ENCODE measurements at places on chromosomes 1 and 21.

- no peak for DNase-seq
These were observed 21.2 kb upstream of the CLIC6 start for GRCh38 chr21:34647555-34647954.

- no peak for DNase-seq
These were observed 137.7 kb downstream of the SETD4 start for GRCh38 chr21:35922618-35923017.

DNA sequence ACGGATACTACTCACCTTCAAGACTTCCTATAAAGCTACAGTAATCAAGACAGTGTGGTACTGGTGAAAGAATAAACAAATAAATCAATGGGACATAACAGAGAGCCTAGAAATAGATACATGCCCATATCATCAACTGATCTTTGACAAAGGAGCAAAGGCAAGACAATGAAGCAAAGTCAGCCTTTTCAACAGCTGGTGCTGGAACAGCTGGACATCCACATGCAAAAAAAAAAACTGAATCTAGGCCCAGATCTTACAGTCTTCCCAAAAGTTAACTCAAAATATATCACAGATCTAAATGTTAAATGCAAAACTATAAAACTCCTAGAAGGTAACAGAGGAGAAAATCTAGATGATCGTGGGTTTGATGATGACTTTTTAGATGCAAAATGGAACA lies 170.3 kb downstream of the MIS18A start:
- DNase-seq, result no peak

DNA sequence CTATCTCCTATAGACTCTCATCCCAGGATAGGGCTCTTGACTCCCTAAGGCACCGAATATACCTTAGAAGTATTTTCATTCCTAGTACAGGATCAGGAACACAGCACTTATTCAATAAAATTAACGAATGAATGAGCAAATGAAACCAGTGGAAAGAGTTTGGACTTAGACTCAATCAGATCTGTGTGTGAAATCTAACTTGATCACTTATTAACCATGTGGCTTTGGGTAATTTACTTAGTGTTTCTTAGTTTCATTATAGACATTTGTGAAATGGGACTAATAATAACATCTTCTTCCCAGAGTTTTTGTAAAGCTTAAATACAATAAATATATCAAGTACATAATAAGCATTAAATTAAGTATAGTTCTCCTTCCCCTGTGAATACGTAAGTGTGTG lies 230.1 kb downstream of the ADGRL2 start:
- DNase-seq, result no peak

DNA sequence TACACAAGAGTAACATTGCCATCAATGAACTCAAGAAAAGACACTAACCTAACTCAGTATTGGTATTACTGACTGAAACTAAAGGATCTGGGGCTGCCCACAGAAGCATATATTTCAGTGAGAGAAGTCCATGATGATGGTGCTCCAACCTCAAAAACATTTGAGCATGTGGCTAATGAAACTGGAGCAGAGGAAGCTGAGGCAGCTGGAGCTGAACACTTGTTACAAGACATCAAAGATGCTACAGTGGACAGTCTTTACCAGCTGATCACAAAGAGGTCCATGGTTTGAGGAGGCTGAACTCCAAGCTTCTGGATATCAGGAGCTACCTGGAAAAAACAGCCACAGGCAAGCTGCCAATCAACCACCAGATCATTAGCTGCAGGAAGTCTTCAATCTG lies 42.2 kb upstream of the TTC39A start:
- DNase-seq, result no peak

DNA sequence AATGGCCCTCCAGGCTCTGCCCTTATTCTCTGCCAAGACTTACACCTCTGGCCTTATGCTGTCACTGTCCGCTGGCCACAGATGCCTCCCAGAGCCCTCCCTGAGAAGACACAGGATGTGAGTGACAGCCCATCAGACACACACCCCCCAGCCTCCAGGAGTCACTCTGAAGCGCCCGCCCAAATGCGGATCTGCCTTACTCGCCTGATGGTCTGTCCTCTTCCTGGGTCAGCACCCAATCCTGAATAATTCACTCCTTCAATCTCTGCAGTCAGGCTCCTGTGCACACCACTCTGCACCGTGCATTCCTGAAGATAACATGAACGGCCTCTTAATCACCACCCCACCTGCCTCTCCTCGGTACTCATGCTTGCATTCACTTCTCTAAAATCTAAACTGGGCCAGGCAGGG lies 14.7 kb downstream of the CLSTN1 start:
- no peak for DNase-seq

DNA sequence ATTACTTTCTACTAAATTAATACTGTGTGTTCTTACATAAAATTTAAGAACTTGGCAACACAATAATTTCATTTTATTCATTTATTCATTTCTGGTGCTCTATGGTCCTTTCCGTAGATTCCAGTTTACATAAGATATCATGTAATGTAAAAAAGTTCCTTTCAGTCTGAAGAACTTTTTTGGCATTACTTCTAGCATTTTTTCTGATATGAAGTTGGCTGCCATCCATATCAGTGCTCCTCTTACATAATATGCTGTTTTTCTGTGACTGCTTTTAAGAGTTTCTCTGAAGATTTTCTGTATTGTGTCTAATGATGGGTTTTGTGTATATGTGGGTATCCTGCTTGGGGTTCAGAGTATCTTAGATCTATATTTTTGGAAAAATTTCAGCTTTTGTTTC lies 34.8 kb downstream of the LIN9 start:
- DNase-seq, result peak; percentile 44

GRCh38 chr1:153355445-153356071 lies 2.1 kb upstream of the S100A9 start:
- DNase-seq, result peak; percentile 46

DNA sequence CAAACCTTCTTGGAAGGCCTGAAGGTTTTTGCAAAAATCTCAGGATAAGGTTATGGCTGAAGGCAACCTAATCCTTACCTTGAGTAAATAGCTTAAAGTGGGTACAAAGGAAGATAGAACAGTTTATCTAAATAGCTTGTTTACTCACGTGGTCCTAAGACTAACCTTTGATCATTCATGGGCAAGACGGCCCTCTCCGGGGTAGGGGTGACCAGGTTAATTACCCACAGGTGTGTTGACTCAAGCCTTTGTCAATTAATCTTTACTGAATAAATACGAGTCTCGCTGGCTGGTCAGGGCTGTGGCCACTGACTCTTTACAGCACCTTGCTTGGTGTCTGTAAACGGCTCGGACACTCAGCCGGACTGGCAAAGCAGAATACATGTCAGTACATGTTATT lies 10.8 kb downstream of the AADACL4 start:
- DNase-seq, result no peak

- peak; percentile 41 for DNase-seq
These were observed 6.2 kb upstream of the TRIM45 start for GRCh38 chr1:117127795-117128194.

DNA sequence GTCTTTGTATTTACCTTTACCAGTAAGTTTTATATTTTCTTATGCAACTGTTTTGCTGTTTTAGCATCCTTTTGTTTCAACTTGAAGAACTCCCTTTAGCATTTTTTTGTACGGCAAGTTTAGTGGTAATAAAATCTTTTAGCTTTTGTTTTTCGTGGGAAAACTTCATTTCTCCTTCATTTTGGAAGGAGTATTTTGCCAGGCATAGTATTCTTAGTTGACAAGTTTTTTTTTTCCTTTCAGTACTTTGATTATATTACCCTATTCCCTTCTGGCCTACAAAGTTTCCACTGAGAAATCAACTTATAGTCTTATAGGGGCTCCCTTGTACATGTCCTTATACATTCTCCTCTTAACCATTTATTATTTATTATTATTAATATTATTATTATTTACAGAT lies 22.6 kb upstream of the SOD1 start:
- no peak for DNase-seq

DNA sequence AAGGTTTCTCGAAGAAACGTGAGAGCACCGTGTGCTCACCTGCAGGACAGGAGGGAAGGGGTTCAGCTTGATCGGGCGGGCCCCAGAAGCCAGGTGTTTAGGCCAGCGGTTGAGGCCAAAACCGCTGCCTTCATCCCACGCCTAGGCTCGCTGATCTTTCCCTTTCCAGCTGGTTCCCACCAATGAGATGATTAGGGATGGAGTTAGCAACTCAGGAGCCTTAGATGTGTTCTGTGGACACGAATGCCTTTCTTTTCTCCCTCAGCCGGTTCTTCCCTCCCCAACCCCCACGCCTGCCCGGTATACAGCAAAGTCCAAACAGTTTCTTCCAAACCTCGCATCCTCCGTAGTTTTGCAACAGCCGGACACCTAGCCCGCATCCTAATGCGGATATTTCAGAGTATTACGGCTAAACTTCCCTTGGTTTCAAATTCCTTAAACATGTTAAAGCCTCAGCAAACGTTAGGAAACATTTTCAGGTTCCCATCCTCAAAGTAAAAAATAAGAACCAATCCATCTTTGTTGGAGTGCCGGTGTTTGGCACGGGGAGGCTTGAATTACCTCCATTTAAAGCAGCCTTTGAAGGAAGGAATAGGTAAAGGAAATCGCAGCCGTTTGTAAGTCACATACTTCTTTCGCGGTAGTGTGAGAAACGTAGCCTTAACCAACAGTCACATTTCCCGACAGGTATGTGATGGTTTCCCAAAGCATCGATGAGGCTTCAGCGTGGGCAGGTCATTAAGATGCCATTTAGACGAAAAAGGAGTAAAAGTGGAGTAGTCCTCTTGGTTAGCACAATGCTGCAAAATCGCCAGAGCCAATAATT lies 1.1 kb downstream of the LRRC8C start:
- peak; percentile 57 for DNase-seq

- no peak for DNase-seq
These were observed 182.5 kb downstream of the AKT3 start for GRCh38 chr1:243667591-243667990.

DNA sequence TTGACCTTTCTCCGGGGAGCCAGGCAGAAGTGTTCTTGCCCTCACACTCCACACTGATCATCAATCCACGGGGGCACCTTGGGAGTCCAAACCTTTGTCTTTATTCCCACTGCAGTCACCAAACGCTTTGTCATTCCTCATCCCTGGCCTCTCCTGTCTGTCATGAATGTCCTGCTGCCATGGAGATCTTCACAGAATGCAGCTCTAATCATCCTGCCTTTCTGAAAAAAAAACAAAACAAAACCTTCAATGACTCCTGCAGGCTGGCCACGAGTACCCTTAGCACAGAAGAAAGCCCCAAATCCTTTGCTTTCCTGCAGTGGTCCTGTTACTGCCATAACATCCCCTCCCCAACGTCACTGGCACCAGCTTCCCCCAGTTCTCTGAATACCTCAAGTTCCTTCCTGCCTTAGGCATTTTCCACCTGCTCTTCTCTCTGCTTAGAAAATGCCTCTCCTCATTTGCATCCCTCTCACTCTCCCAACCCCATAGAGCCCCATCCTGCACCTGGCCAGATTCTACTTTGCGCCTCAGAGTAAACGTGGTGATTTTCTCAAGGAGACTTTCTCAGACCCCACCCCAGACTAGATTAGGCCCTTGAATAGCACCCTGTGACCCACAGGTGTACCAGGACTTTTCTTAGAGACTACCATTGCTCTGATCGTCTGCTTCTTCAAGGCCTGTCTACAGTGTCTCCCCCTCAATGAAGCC lies 131.2 kb downstream of the AK5 start:
- DNase-seq, result no peak

- no peak for DNase-seq
These were observed 79.0 kb downstream of the GALNT2 start for GRCh38 chr1:230145953-230146476.

GRCh38 chr1:54481201-54481884 lies 66.7 kb upstream of the ACOT11 start:
- no peak for DNase-seq

DNA sequence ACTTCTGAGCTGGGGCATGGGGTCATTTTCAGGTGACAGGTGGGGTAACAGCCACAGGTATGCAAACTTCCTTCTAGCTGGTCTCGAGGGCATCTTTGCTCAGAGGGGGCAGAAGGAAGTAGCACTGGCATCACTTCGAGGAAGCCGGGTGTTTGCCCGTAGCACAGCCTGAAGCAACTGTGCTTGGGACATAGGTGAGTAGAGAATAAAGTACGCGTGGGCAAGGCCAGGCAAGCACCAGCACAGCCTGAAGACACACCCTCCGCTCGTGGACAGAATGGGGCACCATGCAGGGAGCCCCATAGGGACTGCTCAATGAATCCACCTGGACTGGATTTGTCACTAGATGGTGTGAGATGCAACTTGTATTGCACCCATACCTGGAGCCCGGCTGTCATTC lies 167.1 kb downstream of the KCNJ6 start:
- no peak for DNase-seq

- no peak for DNase-seq
These were observed 142.9 kb downstream of the SLC45A1 start for GRCh38 chr1:8460784-8461183.

GRCh38 chr1:117260761-117261423 lies 50.2 kb upstream of the VTCN1 start:
- no peak for DNase-seq

- DNase-seq, result peak; percentile 20
These were observed 30.3 kb downstream of the ZSCAN20 start for GRCh38 chr1:33502726-33503125.

- no peak for DNase-seq
These were observed 45.6 kb upstream of the PGD start for GRCh38 chr1:10353282-10353681.

DNA sequence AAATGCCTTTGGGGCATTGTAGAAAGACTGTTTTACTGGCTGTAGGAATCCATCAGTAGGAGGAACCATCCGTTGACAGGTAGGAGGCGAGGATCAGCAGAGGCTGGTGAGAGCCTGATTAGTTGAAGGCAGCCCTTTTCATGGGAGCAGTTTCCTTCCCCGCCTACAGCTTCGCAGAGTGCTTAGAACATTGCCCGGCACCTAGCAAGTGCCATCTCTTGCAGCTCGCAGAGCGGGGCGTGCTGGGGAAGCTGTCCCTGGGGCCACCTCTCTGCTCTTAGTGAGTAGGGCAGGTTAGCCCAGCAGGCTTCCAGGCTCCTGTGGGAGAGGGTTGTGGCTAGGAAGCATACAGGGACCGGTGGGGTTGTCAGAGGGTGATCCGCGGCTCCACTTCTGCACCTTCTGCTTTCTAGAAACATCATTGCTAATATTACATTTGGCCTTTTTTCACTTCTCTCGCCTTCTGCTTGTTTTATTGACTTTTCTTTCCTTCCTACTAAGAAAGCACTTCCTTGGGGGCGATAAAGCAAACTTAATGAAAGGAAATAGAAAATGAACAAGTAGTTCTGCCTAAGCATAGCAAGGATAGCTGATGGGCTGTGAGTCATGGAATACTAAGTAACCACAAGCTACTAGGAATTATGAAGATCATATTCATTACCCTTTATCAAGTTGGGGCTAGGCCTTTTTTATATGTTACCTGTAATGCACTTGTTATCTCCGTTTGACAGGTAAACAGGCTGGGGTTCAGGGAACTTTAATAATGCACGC lies 176.7 kb downstream of the GALNT2 start:
- DNase-seq, result no peak

DNA sequence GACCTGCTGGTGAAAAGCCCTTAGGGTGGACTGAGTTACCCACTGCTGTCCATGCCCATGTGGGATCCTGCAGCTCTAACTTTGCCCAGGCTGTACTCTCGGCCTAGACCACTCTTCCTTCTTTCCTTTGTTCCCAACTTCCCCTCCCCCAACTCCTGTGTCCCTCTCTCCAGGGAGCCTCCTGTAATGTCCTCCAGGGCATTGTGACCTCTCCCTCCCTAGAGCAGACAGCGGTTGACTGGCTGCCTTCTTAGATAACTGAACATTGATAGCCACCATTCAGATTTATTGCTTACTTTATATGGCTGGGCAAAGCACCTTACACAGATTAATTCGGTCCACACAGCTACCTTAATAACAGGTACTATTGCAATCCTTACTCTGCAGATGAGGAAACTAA lies 5.0 kb downstream of the RUNX1 start:
- DNase-seq, result no peak

GRCh38 chr1:175833502-175833901 lies 90.1 kb upstream of the TNR start:
- DNase-seq, result no peak

Measured in fibroblast of the aortic adventitia (primary cell).